ENCODE measurements at places on chromosomes 1 and 21. TPM values are rescaled to one million over a fixed set of nuclear protein-coding genes. Genes with fewer than 3 reads are reported as not detected.

- DNase-seq = no peak
These were observed 20.9 kb downstream of the HLCS start for GRCh38 chr21:36945496-36946138.

- DNase-seq = no peak
These were observed 120.4 kb upstream of the PTGFR start for GRCh38 chr1:78370356-78370755.

- no peak for DNase-seq
These were observed 18.8 kb downstream of the SSBP3 start for GRCh38 chr1:54387419-54387818.

DNA sequence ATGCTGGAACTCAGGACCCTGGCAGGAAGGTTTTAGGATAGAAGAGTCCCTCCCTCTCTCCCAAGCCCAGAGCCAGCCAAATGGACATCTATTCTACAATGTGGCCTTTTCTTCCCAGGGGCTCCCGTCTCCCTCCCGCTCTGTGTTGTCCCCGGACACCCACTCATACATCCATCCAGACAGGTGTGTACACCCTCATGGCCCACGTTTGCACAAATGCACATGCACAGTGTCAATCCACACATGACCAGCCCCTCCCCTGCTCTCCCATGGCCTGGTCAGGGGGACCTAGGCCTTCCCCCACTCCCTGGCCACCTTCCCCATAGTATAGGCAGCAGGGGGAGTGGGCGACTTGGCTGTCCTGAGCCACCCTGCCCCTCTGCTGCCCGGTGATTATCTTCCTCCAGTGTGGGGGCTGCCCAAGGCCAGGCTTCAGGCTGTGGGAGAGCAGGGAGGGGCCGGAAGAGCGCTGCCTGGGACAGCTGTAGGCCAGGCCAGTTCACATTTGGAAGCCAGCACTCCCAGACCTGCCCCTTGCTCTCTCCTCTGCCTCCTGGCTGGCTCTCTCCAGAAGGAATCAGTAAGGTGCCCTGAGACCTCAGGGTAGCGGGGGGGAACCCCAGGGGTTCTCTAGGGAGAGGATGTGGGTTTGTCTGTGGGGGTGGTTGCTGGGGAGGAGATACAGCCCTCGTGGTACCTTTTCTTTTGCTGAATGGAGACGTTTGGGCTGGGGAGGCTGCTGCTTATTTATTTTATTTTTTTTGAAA is 4.1 kb upstream of the PTPN7 start:
- DNase-seq = peak; percentile 87

- no peak for DNase-seq
These were observed 934.7 kb upstream of the PRMT6 start for GRCh38 chr1:106121728-106122127.

GRCh38 chr21:38243732-38244406 is 12.9 kb upstream of the KCNJ15 start:
- no peak for DNase-seq

- no peak for DNase-seq
These were observed 76.7 kb downstream of the NFASC start for GRCh38 chr1:204947338-204947737.

- no peak for DNase-seq
These were observed 140.7 kb downstream of the NOS1AP start for GRCh38 chr1:162210196-162210595.

GRCh38 chr1:246800356-246800755 is 76.1 kb downstream of the SCCPDH start:
- DNase-seq = no peak

- peak; percentile 40 for DNase-seq
These were observed 95.1 kb upstream of the KRTAP19-8 start for GRCh38 chr21:31133243-31133830.

- DNase-seq = no peak
These were observed 26.4 kb downstream of the PRKAA2 start for GRCh38 chr1:56671542-56671941.

DNA sequence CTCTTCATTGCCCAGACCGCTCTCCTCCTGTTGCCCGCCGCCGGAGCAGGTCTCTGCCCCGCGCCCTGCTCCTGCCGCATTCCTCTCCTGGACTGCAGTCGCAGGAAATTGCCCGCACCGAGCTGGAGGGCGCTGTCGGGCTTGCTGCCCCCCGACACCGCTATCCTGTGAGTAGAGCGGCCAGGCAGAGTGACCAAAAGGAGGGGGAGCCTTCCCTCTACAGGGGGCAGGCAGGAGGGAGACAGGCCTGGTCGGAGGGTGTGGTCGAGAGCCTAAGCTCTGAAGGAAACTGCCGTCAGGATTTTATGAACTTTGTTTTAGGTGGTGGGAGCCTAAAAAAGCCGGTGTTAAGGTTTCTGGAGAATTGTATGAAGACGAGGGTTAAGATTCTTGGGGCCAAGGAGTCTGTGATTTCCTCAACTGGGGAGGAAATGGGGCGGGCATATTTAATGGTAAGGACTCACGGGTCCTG is 517 bp downstream of the LRIG2 start:
- DNase-seq = no peak

GRCh38 chr21:14271053-14271452 is 55.1 kb downstream of the RBM11 start:
- DNase-seq = no peak

- peak; percentile 85 for DNase-seq
These were observed 9.1 kb downstream of the LMNA start for GRCh38 chr1:156123356-156124196.

DNA sequence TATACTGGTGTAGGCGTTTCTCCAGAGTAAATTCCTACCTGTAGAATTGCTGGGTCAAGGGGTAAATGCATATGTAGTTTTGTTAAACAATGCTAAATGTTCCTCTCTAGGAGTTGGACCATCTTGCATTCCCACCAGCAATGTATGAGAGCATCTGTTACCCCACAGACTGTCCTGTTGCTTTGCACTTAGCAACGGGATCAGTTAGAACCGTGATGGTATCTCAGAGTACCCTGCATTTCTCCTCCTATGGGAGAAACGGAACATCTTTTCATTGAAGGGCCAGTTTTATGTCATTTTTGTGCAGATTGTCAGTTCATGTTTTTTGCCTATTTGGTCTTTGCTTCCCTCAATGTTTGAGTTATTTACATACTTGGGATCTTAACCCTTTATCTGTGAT is 18.0 kb upstream of the RIPPLY3 start:
- no peak for DNase-seq

DNA sequence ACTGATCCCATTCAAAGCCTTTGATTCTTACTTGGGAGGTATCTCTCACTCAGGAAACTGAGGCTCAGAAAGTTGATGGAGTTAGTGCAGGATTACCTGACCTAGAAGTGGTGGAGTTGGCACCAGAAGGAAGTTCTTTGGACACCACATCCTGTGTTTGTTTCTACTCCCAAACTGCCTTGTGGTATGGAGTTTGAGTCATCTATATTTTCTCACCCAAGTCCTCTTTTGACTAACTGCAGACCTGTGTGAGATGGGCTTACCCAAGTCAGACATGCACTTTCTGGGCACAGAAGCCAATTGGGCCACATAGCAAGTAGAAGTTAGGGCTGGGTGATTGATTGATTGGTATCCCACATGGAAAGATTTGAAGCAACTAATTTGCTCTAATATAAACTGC is 36.1 kb downstream of the FGGY start:
- DNase-seq = peak; percentile 46

DNA sequence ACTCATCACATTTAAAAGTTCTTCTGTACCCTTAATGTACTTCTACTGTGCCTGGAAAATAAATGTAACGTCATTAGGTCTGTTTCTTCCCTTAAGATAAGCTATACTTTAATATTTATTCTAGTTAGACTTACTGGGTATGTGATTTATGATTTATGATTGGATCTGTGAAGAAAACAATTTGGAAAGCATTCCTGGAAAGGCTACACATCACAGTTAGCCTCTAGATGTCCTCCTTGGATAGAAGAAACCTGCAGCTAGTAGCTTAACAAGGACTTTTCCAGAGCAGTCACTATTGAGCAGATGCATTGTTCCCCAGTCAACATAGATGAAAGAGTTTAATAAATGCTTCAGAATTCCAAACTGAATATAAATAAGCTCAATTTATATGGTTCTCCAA is 22.2 kb upstream of the ABL2 start:
- DNase-seq = no peak

INTS7 gene
- total RNA-seq = 19.6 TPM

NOS1AP gene
- total RNA-seq = not detected

PGLYRP3 gene
- total RNA-seq = not detected

RGS7 gene
- total RNA-seq = not detected

AMY1C gene
- not detected for total RNA-seq

KRTAP20-2 gene
- not detected for total RNA-seq

KIF21B gene
- 56.6 TPM for total RNA-seq

Data from activated CD4-positive, alpha-beta memory T cell treated with anti-CD3 and anti-CD28 coated beads for 36 hours (primary cell).